Activated T-cell treated with anti-CD3 and anti-CD28 coated beads, Interleukin-2, amount 50 U/mL, for 1 hour (primary cell): ENCODE measurements at places on chromosomes 7 and 10.

DNA sequence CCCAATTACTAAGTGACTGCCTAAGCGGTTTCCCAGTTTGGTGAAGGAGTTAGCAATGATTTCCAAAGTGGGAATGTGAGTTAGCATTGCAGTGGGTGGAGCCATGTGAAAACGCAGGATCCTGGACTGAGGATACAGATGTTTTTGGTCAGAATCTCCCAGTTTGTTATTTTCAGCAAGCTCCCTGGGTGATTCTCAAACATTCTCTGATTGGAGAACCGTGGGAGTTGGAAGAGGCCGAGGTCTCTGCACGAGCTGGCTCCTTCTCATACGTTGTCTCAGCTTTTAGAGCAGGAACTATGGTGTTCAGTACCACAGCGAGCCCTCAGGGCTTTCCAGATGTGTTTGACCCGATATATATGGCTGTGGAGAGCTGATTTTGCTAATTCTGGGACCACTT is 396.5 kb upstream of the NPVF start:
- no peak for DNase-seq

- DNase-seq = no peak
Measured at GRCh38 chr10:49149881-49150280, 16.1 kb upstream of the FAM170B start.

GRCh38 chr10:45423976-45424499 is 50.0 kb downstream of the ALOX5 start:
- DNase-seq = no peak

- no peak for DNase-seq
Measured at GRCh38 chr7:98130959-98131358, 24.3 kb downstream of the LMTK2 start.

- DNase-seq = no peak
Measured at GRCh38 chr10:20492447-20492846, 404.7 kb downstream of the NEBL start.

GRCh38 chr10:34449836-34450235 is 365.3 kb downstream of the PARD3 start:
- DNase-seq = no peak

- DNase-seq = no peak
Measured at GRCh38 chr7:83964318-83964717, 230.3 kb downstream of the SEMA3A start.

- no peak for DNase-seq
Measured at GRCh38 chr7:79504607-79505389, 51.3 kb upstream of the MAGI2 start.

- DNase-seq = no peak
Measured at GRCh38 chr7:122803323-122803722, 82.9 kb downstream of the CADPS2 start.

- no peak for DNase-seq
Measured at GRCh38 chr10:125157505-125157904, 2.9 kb downstream of the CTBP2 start.

DNA sequence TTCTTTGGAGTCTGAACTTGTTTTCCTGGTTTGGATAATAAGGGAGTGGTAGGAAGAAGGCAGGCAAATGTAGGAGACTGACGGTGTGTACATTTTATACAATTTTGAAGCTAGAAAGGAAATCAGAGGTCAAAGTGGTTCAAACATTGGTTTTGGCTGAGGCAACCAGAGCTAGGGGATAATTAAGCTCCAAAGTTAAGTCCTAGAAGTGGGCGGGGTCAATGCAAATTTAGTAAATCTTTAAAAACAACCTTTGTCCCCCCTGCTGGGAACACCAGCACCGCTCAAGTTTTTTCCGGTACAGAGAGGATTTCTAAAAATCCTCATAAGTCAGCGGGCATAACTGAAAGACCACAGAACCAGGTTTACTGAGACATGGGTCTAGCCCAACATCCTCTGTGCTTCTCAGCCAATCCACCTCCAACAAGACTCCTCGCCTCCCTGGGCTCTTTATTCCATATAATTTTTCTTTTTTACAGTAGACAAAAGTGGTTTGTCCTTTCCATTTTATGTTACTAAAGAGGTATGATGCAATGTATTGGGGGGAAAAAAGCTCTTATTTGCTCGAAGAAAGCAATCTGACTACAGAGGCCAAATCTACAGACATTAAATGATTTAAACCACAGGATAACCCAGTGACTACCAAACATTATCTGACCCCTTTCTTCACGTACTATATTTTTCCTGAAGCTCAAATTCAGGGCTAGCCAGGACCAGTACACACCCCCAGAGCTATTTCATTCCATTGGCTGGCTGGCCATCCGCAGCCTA is 1.6 kb downstream of the GLUD1 start:
- DNase-seq = no peak

DNA sequence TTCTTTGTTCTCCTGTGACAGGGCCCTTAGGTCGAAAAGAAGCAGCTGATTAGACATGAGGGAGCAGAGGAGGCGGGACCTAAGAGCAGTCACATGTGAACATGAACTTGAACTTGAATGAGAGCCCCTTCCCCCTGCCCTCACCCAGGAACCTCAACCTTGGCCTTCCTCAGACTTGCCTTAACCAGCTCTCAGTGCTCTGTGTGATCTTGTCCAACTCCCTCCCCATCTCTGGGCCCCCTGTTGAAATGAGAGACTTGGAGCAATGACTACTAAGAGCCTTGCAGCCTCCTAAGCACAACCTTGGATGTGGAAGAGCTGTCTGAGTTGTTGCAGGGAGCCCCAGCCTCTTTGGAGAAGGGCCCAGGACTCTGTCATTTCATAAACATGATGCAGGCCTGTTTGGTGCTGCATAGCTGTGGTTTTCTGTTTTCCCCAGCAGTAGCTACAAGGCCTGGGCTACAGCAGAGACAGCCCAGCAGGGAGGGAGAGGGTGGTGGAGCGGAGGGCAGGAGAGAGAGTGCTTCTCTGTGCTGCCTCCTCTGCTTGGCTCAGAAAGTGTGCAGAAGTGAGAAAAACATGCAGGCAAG is 123.9 kb upstream of the ZMIZ1 start:
- no peak for DNase-seq

GRCh38 chr10:103584216-103585010 is 90.9 kb downstream of the NEURL1 start:
- DNase-seq = peak; percentile 81

GRCh38 chr7:108109221-108109908 is 20.8 kb downstream of the LAMB4 start:
- no peak for DNase-seq

GRCh38 chr7:876972-877311 is 588 bp downstream of the GET4 start:
- DNase-seq = no peak

DNA sequence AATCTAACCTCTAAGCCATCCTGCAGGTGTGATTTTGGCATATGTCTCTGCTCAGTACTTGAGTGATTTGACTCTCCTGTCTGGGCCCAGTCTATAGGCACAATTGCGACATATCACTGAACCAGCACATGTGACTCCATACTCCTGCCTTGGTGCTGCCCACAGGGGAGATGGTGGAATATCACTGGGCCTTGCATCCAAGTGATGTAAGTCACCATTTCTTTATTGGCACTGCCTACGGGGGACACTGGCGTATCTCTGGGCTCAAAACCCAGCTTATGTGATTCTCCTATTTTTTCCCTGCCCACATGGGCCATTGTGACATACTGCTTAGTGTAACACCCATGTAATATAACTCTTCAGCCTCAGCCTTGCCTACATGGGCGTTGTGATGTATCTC is 48.1 kb upstream of the ZNF680 start:
- DNase-seq = no peak

- no peak for DNase-seq
Measured at GRCh38 chr10:99531696-99532593, 797 bp upstream of the NKX2-3 start.

DNA sequence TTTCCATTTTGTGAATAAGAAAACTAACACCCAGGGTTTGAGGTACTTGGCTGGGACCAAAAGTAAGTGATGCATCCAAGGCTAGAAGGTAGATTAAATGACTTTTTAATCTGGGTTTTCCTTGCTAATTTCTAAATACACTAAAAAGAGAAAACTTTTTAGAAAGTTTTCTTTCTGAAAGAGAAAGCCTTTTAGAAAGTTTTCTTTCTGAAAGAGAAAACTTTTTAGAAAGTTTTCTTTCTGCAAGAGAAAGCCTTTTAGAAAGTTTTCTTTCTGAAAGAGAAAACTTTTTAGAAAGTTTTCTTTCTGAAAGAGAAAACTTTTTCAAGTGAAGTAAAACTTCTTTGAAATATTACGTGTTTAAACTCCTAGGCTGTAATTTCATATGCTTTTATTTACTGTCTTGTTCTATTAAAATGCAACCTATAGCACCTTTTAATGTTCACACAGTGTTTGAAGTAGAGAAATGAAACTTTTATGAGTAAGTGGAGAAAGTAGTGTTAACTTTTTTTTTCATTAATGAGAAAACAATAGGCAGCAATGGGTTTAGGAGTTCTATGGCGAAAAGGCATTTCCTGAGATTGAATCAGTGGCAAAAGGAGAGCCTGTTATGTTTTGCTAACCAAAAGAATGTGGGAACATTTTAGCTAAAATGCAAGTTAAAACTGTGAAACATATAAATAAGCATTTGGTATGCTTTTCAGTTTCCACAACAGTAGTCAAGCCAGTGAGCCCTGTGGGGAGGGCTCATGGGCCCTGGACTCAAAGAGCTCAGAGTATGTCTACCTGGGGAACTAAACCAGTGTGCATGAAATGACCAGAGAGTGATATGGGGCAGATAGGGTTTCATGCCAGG is 103.7 kb downstream of the RBM20 start:
- DNase-seq = no peak

DNA sequence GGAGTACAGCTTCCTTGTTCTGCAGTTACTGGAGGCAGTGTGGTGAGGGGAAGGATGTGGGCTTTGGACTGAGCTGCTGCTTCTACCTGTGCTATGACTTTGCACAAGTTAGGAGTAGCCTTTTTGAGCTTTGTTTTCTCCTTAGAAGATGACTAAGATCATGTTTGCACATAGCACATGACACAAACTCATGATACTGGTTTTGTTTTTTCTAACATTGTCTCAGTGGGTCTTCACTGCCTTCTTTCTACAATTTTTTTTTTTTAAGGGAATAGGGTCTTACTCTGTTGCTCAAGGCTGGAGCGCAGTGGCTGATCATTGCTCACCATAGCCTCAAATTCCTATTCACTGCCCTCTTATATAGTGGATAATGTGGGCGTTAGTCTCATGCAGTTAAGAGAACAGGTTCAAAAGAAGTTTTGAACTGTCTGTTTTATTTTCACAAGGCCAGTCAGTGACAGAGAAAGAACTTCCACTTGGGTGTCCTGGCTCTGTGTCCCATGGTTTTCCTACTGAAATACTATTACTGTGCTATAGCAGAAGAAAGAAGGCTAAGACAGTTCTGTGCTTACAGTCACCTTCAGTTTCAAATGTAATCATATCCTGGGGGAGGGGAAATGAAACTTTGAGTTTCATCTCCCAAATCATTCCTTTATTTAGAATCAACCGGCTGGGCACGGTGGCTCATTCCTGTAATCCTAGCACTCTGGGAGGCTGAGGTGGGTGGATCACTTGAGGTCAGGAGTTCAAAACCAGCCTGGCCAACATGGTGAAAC is 72.0 kb downstream of the KAT6B start:
- DNase-seq = no peak

- no peak for DNase-seq
Measured at GRCh38 chr7:28013441-28013840, 167.2 kb downstream of the JAZF1 start.

DNA sequence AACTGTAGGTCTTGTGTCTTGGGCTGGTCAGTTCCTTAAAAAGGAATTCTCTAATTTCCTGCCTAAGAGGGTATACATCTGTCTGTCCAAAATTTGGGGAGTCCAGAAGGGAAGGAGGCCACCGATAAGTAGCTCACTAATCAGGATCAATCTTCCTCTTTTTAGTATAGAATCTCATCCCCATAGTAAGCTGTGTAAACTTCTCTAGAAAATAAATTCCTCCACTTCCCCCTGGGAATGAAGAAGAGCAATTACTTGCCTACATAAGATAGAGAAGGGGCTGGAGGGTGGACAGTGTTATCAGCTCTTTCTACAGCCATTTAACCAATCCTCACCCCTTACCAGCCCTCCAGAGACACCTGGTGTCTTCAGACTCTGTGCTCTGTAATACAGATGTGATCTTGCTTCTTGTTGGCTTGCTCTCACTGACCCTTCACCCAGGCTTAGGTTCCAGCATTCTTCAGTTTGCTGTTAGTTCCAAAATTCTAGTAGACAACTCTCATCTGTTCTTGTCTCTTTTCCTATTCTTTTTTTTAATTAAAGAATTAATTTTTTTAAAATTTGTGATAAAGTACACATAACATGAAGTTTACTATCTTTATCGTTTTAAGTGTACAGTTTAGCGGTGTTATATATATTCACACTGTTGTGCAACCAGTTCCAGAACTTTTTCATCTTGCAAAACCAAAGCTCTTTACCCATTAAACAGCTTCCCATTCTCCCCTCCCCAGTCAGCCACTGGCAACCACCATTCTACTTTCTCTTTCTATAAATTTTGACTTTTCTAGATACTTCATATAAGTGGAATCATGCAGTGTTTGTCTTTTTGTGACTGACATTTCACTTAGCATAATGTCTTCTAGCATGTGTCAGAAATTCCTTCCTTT is 6.5 kb upstream of the PRKAR2B start:
- no peak for DNase-seq

- no peak for DNase-seq
Measured at GRCh38 chr10:97217299-97217698, 31.5 kb upstream of the SLIT1 start.

- no peak for DNase-seq
Measured at GRCh38 chr7:111527545-111527944, 34.7 kb downstream of the IMMP2L start.

GRCh38 chr7:22864301-22864700 is 41.7 kb upstream of the TOMM7 start:
- DNase-seq = no peak

- DNase-seq = no peak
Measured at GRCh38 chr10:23293145-23293724, 51.4 kb downstream of the C10orf67 start.

- no peak for DNase-seq
Measured at GRCh38 chr10:235915-236314, 100.7 kb downstream of the ZMYND11 start.

DNA sequence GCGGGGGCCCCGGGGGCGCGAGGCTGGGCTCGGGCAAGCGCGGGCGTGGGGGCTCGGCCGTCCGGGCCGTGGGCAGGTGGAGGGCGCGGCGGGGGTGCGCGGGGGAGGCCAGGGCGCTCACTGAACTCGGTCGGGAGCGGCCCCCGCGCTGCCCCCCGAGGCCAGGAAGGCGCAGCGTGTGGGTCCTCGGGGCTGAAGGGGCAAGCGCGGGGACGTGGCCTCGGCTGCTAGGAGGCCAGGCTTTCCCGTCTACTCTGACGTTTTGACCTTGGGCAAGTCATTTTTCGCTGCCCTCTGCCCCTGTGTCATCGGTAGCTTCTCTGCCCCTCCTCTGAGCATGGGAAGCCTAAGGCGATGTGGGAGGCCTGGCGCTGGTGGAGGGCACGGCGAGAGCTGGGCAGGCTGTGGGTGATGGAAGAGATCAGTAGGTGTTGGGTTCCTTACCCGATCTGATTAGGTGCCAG is 441 bp downstream of the FBH1 start:
- DNase-seq = no peak

DNA sequence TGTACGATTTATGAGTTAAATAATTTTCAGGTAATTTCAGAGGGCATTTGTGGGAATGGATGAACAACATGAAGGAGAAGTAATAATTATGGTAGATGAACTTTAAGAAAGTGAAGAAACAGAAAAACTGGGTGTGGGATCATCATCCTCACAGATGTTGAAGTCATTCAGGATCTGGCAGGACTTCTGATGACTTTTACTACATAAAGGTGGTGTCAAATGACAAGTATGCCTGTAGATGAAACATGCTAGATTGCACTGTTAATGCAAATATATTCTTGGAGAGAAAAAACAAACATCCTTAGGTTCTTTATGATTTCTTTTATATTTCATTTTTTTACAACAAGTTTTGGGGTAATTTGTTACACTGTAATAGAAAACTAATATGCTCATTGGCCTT is 230.2 kb downstream of the PCLO start:
- no peak for DNase-seq
